GM23338 (cell line): ENCODE measurements at places on chromosomes 11 and 22.

DNA sequence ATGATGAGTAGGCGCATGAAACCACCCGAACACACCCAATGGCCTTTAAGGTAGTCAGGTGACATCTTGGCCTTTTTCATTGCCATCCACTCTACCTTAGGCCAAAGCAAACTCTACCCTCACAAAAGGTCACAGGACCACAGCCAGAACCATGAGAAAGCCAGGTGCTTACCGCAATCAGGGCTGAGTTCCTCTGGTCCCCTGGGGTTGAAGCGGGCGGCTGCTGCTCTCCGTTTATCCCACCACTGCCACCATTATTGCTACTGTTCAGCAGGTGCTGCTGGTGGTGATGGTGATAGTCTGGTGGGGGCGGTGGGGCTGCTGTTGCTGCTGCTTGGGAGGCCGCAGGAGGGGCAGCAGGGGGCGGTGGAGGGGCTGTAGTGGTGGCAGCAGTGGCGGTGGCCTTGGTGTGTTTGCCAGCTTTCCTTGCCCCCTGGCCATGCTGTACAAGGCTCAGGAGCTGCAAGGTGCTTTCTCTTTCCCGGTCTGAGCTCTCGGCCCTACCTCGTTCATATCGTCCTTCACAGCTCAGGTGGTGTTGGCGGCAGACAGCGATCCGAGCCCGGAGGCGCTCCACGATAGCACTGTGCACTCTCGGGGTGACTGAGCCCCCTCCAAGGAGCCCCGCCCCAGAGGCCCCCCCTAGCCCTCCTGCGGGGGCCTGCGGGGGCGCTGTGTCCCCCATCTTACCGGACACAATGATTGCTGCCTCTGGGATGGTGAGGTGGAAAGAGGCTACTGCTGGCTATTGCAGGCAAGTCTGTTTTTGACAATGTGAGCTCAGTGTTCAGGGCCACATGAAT lies 1.6 kb downstream of the MAML2 start:
- DNase-seq, result peak; percentile 56

GRCh38 chr11:66181632-66182315 lies 86.7 kb upstream of the RAB1B start:
- DNase-seq, result no peak

DNA sequence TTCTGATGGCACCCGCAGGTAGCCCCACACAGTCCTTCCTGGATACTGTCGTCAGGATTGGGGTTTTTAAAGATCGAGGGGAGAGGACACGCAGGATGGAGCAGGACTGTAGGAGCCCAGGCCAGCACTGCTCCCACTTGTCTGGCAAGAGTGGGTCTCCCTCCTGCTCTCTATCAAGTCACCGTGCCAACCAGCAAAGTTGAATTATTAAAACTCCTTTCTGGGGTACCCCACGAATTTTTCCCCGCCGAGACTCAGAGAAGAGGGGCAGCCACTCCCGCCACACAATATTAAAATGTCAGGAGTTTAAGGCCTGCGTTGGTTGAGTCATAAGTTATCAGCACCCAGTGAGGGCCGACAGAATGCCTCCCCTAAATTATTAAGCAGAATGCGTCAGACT lies 10.1 kb downstream of the LMO1 start:
- no peak for DNase-seq

GRCh38 chr11:87628957-87629356 lies 546.3 kb downstream of the RAB38 start:
- DNase-seq, result no peak

GRCh38 chr22:29148826-29149225 lies 56.9 kb upstream of the EMID1 start:
- DNase-seq, result no peak

DNA sequence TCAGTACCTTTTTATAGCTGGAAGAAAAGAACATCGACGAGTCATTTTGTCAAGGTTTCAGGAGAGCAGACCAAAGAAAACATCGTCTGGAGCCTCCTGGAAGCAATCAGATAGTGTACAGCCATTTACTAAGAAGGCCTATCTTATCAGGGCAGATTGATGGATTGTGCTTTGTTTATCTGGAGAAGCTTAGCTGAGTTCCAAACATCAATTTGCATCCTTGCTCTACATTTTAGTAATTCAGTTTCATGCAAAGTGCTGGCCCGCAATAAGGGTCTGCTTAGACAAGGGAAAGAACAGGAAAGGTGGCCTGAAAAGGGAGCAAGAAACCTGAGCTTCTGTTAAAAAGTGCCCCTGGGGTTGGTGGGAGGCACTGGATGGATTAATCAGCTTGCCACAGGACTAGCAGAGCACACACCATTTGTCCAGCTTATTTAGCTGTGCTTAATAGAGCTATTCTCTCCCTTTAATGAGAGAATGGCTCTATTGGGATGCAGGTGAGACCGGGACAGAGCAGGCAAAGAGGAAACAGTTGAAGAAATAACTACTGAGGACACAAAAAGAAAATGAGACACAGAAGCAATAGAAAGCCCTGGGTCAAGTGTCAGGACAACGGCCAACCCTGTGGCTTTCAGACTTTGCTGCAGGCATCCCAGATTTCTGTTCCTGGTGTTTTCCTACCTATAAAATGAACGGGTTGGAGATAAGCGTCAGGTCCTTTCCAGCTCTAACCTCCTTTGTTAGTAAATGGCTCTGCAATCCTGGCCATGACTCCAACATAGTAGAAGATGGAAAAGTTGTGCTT lies 122.1 kb upstream of the TTC12 start:
- DNase-seq, result no peak

GRCh38 chr11:102685338-102685737 lies 20.2 kb downstream of the MMP27 start:
- DNase-seq, result no peak

DNA sequence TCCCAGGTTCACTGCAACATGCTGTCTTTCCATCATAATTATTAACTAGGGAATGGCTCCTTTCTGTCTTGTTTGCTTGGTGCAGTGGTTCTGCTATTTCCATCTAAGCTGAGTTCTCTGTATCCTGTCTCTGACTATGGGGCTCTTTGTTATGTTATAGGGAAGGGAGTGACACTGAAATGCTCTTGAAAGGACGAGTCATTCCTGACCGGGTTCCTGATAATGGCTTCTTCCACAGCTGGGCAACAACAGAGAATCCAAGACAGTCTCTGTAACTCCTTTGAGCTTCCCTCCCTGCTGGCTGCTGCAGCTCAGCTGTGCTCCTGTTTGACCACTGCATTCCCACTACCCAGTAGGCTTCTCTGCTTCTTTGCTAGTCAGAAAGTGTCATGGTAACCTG lies 24.1 kb downstream of the OR2AT4 start:
- DNase-seq, result peak; percentile 29

DNA sequence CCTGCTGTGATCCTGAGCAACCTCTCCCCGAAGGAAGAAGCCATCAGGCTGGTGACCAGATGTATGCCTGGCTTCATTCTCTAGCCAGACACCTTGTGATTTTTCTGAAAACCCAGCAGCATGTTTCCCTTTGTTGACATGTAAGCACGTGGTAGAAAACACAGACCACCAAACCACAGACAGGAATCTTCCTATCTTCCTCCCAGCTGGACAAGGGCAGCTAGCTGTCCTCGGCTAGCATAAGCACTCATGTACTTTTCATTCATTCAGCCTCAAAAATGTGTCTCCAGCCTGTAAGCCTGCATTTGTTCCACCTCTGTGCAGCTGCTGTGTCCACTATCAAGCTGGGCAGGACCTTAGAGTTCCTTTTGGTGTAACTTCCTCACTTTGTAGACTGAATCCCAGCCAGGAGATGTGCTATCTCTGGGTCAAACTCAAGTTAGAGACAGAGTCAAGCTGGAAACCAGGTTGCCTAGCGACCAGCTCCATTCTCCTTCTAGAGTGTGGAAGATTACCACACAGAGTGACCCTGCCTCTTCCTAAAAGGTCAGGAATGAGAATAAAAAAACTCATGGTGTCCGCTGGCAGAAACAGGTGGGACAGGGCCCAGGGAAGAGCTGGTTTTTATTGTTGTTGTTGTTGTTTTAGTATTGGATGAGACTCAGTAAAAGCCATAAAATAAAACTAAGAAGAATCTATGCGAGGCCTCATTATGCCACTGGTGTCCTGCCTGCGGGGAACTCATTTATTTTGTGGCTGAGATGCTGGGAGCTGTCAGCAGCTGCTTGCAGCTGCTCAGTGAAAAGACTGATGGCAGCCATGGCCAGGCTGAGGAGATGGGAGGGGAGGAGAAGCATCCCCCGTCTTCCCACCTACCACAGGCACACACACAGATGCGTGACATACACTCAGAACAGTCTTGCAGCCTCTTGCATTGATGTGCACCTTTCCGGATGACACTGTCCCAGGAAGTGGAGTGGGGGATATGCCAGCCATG lies 7.4 kb upstream of the CLMP start:
- no peak for DNase-seq

GRCh38 chr22:17137861-17138425 lies 16.8 kb upstream of the TMEM121B start:
- no peak for DNase-seq

DNA sequence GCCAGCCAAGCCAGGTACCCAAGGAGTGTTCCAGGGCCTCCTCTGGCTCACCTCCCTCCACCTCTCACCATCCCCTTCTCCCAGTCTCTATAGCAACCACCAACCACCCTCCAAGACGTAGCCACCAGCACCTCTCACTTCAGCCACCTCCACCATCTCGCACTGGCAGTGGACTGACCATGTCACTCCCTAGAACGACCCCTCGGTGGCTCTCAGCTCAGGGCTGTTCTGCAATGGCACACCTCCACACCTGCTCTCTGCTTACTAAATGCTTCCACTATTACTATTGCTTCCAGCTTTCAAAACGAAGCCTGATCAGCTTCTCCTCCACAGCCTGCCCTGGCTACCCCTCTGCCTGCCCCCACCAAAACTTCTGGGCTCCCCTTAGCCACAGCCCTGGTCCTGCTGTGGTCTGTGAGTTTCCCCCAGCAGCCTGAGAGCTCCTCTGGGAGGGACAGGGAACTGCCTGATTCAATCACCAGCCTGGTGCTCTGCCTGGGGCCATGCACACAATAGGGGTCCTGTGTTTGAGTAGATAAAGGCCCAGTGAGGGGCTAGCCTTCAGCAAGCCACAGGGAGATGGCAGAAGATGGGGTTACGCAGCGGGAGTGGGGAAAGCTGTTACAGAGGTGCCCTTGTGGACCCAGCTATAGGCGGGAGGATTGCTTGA lies 17.5 kb upstream of the CBX7 start:
- no peak for DNase-seq

DNA sequence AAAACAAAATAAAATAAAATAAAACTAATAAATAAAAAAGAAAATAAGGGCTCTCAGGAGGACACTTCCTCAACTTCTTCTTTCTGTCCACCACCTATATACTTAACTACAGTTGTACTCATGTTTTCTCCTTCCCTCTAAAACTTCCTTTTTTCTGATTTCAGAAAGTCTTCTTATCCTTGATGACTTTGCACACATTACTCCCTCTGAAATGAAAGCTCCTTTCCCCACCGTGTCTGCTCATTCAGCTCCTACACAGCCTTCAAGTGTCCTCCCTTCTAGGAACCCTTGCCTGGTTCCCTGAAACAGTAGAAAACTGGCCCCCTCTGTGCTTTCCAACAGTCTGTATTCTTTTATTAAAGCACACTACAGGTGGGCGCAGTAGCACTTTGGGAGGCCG lies 18.3 kb upstream of the DDX17 start:
- no peak for DNase-seq

- no peak for DNase-seq
These were observed 3.4 kb downstream of the CTSF start for GRCh38 chr11:66564984-66565383.

DNA sequence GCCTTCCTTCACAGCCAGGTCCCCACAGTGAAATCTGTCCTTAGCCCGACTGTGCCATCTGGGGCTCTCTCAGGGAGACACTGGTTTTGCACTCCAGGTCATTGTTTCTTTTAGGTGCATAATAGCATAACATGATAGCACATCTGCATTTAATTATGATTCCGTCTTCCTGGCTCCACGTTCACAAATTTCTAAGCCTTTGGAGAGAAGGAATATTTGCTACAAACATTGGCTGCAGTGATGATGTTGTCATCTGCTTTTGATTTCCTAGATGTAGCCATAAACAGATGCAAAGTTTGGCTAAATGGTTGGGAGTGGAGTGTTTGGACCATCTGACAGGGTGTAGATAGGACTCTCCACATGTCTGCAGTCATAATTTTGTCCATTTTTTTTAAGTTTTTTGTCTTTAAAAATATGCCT lies 12.0 kb upstream of the CAT start:
- DNase-seq, result no peak

DNA sequence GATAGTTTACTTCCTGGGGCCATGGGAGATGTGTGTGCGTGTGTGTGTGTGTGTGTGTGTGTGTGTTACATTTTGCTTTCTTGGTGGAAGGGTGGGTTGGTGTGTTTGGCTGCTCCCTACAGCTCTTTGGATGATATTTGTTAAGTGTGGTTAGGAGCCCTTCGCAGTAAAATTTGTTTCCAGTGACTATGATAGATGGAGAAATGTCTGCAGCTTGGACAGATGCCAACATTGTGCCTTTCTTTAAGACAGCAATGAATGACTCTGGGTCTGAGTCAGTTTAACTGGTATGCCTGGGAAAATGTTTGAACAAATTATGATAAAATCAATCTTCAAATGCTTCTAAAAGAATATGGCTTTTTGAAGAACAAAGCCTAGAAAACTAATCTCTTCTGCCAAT lies 102.7 kb upstream of the TRPC6 start:
- no peak for DNase-seq

DNA sequence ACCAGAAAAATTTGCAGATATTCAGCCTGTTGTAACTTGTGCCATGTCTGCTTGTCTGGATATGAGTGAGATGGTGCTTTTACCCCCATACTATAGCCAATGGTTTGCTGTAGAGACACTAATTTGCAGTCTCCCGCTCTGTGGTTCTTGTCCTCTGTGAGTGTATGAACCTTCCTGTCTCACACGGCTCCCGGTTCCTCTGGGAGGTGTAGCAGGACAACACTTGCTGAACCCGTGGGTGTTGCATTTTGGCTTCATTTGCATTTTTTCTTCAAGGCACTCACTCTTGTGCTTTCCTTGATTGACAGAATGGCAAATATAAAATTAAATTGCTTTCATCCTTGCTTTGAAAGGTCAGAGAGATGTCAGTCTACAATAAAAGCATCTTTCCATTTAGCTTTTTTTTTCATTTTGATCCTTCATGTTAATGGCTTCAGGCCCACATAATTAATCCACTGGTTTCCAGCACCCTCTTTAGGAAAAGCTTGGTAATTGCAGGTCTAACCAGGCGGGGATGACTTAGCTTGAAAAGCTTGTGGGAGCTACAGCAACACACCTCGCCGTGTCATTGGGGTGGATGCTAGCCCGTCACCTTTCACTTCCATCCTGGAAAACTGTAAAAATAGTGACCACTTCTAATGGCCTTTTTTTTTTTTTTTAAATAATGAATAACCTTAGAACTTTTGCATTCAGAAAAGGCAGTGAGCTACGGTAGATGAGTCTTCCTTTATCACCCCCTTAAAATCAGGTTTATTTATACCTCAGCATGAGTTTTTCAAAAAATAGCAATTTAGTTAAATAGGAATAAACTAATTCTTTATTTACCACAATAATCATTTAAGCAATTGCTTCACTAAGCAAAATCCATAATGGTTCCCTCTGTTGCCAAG lies 27.4 kb upstream of the ST14 start:
- DNase-seq, result peak; percentile 87
